ENCODE measurements at places on chromosomes 12 and 14.
A peak's percentile ranks its signal among the peaks of the same experiment; 100 is the strongest.

GRCh38 chr14:63051301-63051700 lies 6.0 kb upstream of the KCNH5 start:
- DNase-seq: no peak

DNA sequence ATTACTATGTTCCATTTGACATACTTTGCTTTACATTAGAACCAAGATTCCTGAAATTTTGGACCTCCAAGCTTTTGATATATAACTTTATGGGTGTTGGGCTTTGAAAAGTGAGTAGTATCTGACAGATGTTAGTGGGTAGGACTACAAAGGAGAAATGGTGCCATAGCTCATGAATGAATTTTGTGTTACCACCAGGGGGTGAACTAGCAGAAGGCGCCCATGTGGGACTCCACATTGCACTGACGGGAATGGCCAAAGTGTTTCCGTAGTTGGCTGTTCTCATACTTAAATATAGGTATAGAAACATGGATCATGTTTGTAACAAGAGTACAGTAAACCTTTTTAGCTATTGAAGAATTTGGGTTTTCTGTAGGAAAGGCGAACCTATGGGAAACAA lies 337.5 kb downstream of the FLRT2 start:
- DNase-seq: no peak

GRCh38 chr12:111312708-111313107 lies 56.2 kb downstream of the PHETA1 start:
- DNase-seq: no peak

GRCh38 chr14:104747876-104748275 lies 5.1 kb upstream of the SIVA1 start:
- DNase-seq: no peak

- DNase-seq: peak; percentile 97
Measured at GRCh38 chr14:73825551-73826188, 26.0 kb upstream of the PTGR2 start.

DNA sequence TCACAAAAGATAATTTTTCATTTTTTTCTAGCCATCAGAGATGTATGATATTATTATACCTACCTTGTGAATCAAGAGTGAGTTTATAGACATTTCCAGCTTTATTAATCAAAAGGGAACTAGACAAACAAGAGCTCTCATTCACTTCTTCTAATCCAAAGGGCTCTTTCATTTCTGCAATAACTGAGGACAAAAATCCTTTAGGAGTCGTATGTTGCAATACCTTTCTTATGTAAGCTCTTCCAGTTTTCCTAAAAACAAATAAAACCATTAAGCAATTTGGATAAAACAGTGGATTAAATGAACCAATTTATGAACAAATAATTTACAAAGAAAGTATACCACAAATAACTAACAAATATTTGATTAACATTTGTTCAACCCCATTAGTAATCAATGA lies 107.1 kb downstream of the CATSPERB start:
- no peak for DNase-seq

DNA sequence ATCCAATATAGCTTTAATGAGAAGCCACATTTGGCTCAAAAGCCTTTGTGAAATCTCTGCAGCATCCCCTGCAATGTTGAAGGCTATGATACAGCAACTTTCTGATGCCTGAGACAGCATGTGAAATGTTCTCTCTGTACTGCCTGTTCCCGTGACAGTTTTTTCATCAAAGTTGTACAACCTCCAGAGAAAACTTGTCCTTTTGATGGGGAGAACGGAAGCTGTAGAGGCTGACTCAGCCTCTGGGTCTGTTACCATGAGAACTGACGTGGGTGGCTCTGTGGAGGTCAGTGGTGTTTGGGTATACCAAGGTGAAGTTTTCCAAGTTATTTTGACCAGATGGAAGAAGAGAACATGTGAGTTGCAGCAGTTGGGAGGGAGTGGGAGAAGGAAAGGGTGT lies 17.0 kb downstream of the SLC4A8 start:
- no peak for DNase-seq

DNA sequence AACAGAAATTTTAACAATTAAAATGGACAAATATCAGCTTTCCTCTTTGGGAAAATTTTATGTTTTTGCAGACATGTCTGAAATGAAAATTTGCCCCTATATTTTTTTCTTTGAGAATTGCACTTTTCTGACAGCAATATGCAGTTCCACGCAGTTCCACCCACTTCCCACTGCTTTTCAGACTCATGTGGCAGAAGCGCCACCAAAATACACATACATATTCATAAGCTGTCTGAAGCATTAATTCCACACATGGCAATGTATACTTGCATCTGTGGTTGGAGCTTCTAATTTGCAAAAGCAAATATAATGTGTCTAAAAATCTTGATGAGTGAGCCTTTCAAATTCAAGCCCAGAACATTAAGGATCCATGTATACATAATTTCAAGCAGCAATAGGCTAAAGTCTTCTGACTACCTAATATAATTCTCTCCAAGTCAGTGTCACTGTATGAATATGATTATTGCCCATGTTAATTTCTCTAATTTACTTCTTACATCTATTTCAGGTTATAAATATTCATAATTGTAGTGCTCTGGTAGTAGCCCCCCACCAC lies 129.5 kb downstream of the PRKD1 start:
- no peak for DNase-seq
